ENCODE measurements at places on chromosomes 11 and 22. TPM values are rescaled to one million over a fixed set of nuclear protein-coding genes. Genes with fewer than 3 reads are reported as not detected.
A peak's percentile ranks its signal among the peaks of the same experiment; 100 is the strongest.

- peak; percentile 81 for DNase-seq
Observed at GRCh38 chr11:34358258-34358727, 483 bp upstream of the ABTB2 start.

GRCh38 chr11:62961017-62961570, 23.7 kb downstream of the SLC22A6 start:
- DNase-seq = no peak

GRCh38 chr11:45079943-45080719, 66.3 kb upstream of the PRDM11 start:
- DNase-seq = no peak

DNA sequence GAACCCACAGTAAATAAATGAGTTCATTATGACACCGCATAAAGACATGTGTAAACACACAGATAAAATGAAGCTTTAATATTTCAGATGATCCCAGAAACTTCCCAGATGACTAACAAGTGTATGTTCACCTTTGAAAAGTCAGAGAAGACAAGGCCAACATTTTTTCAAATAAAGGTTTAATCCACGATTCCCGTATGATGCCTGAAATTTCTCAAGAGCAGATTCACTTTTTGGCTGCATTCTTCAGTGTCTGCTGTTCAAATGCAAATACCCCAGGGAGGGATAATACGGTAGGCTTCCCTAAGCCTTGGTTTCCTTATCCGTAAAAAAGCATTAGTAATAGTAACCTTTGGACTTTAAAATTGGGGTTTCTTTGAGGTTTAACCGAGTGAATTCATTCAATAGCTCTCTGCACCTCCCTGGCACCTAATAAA, 62.5 kb downstream of the SYTL2 start:
- DNase-seq = no peak

GRCh38 chr22:44970291-44970690, 39.5 kb downstream of the PHF21B start:
- DNase-seq = no peak

DNA sequence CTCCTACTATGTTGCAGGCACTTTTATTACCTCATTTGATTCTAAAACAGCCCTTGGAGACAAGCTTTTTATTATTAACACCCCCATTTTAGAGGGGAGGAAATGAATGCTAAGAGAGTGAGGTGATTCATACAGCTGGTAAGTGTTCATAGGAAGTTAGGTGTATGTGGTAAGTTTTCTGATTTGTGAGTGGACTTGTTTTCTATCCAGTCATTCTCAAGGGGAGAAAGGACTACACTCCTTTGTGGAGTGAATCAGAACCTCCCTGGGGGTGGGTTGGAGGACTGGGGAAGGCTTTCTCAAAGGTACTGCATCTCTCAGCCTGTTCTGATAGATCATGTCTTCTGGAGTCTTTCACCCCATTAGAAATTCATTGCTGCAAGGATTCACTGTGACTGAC, 23.5 kb downstream of the PKNOX2 start:
- DNase-seq = no peak

GRCh38 chr22:42490243-42490832, 29.3 kb downstream of the RRP7A start:
- DNase-seq = no peak

GRCh38 chr22:47919893-47920292, 1157.4 kb downstream of the TBC1D22A start:
- DNase-seq = no peak

DNA sequence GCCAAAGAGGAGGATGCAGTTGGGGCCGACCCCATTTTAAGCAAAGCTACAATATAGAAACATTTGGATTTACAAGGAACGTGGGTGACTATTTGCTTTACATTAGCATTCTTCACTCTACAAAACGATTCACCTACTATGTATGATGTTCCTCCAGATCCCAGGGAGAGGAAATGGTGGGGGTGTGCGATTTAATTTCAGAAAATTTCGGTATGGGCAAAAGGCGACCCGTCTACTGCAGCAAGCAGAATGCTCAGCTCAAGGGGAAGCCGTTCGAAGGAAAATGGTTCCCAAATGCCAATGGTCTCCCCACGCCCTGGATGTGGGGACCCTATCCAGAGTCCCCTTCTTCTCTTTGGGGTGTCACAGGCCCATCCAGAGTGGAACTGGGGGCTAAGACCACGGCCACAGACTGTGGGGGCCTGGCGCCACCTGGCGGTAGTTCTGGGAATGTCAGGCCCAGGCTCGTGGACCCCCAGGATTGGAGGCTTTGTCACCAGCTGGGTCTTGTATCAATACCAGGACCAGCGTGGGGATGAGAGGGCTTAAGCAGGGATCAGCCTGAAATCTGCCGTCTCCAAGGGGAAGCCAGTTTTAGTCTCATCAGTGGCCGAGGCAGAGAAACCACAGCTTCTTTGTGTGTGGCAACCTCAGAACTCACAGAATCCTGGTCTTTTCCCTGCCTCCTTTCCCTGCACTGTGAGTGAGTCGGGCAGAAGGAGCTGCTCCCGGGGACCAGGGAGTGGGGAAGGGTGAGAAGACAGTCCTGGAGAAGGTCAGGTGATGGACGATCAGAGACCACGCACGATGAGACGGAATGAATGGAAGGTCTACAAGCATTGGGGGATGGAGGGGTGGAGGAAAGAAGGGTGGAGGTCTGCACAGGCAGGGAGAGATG, 8.4 kb downstream of the LRRC10B start:
- peak; percentile 16 for DNase-seq

DNA sequence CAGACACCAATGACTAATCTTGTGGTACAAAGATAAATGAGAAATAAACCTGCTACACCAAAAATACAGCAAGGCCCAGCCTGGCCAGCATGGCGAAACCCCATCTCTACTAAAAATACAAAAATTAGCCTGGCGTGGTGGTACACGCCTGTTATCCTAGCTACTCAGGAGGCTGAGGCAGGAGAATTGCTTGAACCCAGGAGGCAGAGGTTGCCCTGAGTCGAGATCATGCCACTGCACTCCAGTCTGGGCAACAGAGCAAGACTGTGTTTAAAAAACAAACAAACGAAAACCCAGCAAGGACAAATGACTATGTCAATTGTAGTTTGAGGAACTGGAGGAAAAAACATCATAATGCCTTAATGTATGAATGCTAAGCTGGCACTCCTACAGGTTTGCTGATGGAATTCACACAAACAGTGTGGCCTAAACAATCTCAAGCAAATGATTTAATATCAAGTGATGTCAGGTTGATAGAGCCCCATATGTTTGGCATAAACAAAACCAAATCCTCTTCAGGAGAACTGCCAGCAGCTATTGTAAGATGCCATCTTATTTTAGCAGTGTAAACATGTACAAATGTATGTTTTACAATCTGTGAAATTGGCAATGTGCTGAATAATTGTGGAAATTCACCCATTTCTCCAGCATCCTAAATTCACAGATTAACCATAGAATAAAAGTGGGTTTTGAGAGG, 20.0 kb downstream of the MMP7 start:
- DNase-seq = no peak

- DNase-seq = peak; percentile 91
Observed at GRCh38 chr22:29617922-29618629, 14.6 kb downstream of the NF2 start.

- no peak for DNase-seq
Observed at GRCh38 chr11:44427432-44427831, 117.5 kb upstream of the ALX4 start.

SAA4 gene
- not detected for total RNA-seq

DEUP1 gene
- not detected for total RNA-seq

PNPLA3 gene
- 11.8 TPM for total RNA-seq

YPEL1 gene
- 2.4 TPM for total RNA-seq

NLRP10 gene
- total RNA-seq = 2.1 TPM

MAPK12 gene
- total RNA-seq = 16.9 TPM

OR52N4 gene
- not detected for total RNA-seq

FOLH1 gene
- total RNA-seq = not detected

Measured in M059J (cell line).